Vagina (tissue), 2 donors: ENCODE measurements at places on chromosomes 16 and 17.

GRCh38 chr17:59488805-59489204 is 76.6 kb upstream of the DHX40 start:
- DNase-seq = no peak

DNA sequence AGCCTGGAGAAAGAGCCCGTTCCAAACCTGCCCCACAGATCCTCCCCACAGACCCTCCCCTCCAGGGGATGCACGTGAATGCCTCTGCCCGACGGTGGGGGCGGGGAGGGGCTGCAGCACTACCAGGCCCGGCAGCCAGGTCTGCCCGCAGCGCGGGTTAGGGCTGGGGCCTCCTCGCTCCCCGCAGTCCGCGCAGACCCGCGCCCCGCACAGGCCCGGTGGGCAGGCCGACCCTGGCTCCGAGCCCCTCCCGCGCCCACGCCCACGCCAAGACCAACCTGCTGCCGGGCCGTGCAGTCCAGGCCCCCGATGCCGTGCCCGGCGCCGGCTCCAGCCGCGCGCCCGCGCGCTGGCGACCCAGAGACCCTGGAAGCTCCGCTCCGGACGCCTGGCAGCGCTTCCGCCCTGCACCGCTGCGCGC is at the start of gene RPUSD1:
RPUSD1 (minus strand) TSS at position 404 of the 421 bp plus-strand sequence. CDS start 644 bp downstream, outside the sequence.
- DNase-seq = no peak

DNA sequence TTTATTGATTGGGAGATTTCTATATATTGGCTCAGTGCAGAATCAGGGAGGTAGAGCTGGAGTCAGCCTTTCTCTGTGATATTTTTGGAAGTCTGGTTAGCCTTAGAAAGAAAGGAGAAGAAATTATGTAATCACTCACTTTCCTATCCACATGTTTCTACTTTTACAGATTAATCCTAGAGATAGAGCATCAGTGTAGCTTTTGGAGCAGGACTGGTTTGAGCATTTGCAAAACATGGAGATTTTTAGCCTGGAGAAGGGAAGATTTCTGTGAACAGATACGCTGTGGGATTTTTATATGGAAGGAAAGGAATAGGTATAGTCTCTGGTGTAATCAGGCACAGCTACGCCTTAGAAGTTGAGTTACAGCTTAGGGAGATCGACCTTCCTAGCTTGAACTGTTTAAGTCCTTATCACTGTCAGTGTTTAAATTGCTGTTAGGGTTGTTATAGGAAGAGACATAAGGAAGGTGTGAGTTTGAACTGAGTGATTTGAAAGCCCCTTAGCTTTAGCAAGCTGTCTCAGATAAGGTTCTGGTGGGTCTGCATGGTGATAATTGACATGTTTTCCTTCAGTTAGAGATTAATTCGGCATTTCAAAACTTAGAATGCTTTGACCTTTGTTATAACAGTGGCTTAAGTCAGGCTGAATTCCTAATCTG is 20.5 kb downstream of the METTL9 start:
- no peak for DNase-seq

- no peak for DNase-seq
These were observed 133.4 kb upstream of the DYNLRB2 start for GRCh38 chr16:80407265-80407987.

GRCh38 chr16:52436339-52437276 is 110.3 kb downstream of the TOX3 start:
- DNase-seq = no peak

DNA sequence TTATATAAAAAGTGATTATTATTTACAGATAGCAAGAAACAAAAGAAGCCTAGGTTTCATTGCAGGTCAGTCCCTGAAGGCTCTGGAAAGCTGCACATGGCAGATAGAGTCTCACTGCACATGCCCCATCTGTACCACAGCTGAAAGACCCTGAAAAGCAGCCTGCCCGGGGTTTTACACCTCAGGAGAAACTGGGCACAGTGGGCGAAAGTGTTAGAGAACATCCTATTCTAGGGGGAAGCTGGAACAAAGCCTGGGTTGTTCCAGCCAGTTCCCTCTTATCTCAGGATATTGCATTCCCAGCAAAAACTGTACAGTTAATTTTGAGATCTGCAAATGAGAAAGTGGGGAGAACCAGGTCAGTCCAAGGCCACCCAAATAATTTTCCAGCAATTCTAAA is 419.7 kb downstream of the CNTNAP4 start:
- DNase-seq = no peak

- no peak for DNase-seq
These were observed 1.8 kb downstream of the CX3CL1 start for GRCh38 chr16:57374067-57374534.

DNA sequence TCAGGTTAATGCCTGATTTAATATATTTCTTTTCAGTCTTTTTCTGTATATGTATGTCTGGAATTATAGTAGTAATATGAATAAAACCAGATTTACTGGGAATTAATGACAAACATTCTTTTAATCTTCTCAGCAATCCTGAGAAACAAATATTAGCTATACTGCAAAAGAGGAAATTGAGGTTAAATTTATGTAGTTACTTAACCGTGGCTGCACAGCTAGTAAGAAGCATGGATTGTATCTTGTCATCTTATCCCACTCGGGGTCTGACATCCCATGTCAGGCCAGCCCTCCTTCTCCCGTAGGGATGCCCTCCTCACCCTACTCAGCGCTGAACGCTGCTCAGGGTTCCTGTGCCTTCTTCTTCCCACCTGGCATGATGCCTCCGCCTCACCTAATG is 143.0 kb downstream of the FTO start:
- DNase-seq = no peak

DNA sequence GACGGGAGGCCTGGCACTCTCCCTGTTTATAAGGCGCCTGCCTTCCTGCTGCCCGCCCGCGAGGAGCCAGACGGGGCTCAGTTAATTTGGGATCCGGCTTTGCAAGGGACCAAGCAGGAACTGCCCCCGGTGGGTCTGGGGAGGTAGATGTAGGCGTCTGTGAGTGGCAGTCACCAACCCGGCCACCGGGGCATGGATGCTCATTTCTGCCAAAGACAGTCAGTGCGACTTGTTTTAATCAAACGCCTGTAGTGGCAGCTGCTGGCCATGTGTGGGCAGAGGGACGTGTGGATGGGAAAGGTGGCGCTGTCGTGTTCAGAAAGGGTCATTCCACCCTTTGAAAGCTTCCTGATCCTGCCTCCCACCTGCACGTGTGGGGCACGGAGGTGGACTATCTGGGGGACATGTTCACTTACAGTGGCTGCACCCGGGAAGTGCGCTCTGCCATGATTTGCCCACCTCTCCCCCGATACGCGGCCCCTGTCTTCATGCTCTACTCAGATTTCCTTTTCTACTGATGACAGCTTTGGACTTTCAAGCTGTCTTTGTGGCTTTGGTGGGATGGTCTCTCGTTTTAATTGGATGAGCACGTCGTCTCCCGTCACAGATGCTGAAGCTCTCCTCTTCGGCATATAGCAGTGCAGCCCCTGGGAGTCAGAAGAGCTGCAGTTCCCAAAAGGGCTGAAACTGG is 60.3 kb upstream of the CIBAR2 start:
- no peak for DNase-seq

GRCh38 chr17:59812139-59812538 is 80.6 kb downstream of the TUBD1 start:
- DNase-seq = no peak

- no peak for DNase-seq
These were observed 78.7 kb upstream of the LGALS9 start for GRCh38 chr17:27552276-27552732.

- DNase-seq = no peak
These were observed 198.4 kb downstream of the CYB561 start for GRCh38 chr17:63247706-63248105.

GRCh38 chr17:37488009-37488604 is 1.6 kb upstream of the DUSP14 start:
- no peak for DNase-seq

GRCh38 chr16:21722771-21723455 is 59.1 kb downstream of the OTOA start:
- DNase-seq = no peak

DNA sequence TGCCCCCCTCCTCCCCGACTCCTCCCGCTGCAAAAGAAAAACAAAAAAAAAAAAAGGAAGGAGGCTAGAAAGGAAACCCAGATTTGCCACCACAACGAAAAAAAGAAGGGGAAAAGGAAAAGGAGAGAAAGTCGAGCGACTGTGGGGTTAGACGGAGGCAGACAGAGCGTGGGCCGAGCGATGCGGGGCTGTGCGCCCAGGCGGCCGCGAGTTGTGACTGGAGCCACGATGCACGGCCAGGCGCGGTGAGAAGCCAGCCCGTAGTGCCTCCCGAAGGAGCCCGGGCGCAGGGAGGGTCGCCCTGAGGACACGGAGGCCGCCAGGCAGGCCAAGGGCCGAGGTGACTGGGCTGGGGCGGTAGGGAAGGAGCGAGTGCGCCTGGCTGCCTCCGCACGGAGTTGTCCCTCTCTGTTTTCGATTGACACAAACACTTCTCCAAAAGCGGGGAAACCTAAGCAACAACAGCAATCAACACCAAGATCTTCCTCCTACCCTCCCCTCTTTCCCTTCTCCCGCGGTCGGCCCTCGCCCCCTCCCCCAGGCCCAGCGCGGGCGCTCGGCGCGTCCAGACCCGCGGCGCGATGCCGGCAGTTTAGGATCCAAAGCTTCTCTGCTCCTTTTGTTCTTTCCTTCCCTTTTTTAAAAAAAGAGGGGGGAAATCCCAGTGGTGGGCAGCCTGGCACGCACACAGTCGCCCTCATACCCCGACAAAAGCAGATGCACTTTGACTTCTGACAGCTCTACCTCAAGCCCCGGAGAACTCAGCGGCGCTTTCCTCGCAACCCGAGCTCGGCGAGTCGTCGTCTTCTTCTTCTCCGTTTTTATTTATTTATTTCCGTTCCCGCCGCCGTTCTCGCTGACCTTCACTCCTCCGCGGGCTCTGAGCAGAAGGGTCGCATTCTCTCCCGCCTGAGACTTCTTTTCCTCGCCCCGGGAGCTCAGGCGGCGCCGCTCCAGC is at the start of gene LHX1:
LHX1 (plus strand) TSS at position 475 of the 958 bp plus-strand sequence. CDS start 723 bp downstream, outside the sequence.
- no peak for DNase-seq

- no peak for DNase-seq
These were observed 12.6 kb upstream of the PYDC1 start for GRCh38 chr16:31229501-31229900.

- no peak for DNase-seq
These were observed 144.7 kb upstream of the TBX2 start for GRCh38 chr17:61254904-61255303.

DNA sequence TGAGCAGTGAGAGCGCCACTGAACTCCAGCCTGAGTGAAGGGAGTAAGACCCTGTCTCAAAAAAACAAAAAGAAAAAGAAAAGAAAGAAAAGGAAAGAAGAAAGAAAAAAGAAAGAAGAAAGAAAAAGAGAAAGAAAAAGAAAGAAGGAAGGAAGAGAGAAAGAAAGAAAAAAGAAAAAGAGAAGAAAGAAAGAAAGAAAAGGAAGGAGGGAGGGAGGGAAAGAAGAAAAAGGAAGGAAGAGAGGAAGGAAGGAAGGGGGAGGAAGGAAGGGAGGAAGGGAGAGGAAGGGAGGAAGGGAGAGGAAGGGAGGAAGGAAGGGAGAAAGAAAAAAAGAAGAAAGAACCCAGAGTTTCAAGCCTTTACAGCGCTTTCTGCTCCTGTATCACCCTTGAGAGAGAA is 19.1 kb downstream of the GINS3 start:
- DNase-seq = no peak

GRCh38 chr16:1262846-1263221 is 7.0 kb downstream of the TPSD1 start:
- DNase-seq = no peak

DNA sequence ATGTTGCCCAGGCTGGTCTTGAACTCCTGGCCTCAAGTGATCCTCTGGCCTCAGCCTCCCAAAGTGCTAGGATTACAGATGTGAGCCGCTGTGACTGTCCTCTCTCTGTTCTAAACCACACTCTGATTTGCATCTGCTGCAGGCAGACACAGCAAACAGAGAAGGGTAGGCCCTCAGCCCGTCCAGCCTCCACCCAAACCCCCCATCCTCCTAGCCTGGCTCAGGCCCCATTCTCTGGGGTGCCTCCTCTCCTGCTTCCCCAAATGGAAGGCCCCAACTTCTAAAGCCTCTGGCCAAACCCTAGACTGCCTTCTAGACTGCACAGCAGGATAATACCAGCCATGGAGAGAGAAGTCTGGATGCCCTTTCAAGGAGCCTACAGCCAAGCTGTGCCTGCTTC is 4.1 kb upstream of the GFAP start:
- DNase-seq = no peak

- no peak for DNase-seq
These were observed 8.2 kb downstream of the SLC46A1 start for GRCh38 chr17:28397687-28398279.

- DNase-seq = no peak
These were observed 27.5 kb upstream of the HELZ start for GRCh38 chr17:67272312-67273047.

DNA sequence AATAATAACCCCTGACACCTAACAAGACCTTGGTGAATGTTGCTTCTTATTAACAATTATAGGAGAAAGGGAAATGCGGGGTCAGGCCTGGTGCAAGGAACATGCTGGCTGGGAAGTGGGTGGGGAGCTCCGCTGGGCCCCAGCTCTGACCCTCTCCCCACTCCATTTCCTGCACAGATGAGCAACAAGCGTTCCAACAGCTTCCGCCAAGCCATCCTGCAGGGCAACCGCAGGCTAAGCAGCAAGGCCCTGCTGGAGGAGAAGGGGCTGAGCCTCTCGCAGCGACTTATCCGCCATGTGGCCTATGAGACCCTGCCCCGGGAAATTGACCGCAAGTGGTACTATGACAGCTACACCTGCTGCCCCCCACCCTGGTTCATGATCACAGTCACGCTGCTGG is 23.0 kb downstream of the RHBDL3 start:
- DNase-seq = no peak

GRCh38 chr16:66471716-66472393 is 44.8 kb downstream of the BEAN1 start:
- DNase-seq = no peak

DNA sequence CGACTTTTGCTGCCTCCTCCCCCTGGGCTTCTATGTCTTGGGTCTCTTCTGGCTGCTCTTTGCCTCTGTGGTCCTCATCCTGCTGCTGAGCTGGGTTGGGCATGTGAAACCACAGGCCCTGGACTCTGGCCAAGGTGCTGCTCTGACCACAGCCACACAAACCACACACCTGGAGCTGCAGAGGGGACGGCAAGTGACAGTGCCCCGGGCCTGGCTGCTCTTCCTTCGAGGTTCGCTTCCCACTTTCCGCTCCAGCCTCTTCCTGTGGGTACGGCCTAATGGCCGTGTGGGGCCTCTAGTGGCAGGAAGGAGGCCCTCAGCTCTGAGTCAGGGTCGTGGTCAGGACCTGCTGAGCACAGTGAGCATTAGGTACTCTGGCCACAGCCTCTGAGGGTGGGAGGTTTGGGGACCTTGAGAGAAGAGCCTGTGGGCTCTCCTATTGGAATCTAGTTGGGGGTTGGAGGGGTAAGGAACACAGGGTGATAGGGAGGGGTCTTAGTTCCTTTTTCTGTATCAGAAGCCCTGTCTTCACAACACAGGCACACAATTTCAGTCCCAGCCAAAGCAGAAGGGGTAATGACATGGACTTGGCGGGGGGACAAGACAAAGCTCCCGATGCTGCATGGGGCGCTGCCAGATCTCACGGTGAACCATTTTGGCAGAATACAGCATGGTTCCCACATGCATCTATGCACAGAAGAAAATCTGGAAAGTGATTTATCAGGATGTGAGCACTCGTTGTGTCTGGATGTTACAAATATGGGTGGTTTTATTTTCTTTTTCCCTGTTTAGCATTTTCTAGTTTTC is 2.3 kb downstream of the GP1BA start:
- no peak for DNase-seq
